B cell (primary cell): ENCODE measurements at places on chromosomes 12 and 14. TPM values are rescaled to one million over a fixed set of nuclear protein-coding genes. Genes with fewer than 3 reads are reported as not detected.

REP15 gene
- not detected in 2 replicates for polyA plus RNA-seq

RNASE3 gene
- polyA plus RNA-seq, result not detected in 2 replicates

ERO1A gene
- polyA plus RNA-seq, result 12.2 and 16.5 TPM in 2 replicates

SRRM4 gene
- not detected in 2 replicates for polyA plus RNA-seq

CLEC4E gene
- polyA plus RNA-seq, result 0.06 and 0.17 TPM in 2 replicates

CMKLR1 gene
- 0.06 and 0.10 TPM in 2 replicates for polyA plus RNA-seq

PTCSC3 gene
- not detected in 2 replicates for polyA plus RNA-seq

CRIP1 gene
- polyA plus RNA-seq, result 293 and 563 TPM in 2 replicates

SMCO2 gene
- 0.15 TPM in 1 of 2 replicates, not detected in the other for polyA plus RNA-seq

GLIPR1L2 gene
- 0.23 and 0.37 TPM in 2 replicates for polyA plus RNA-seq

GPR135 gene
- polyA plus RNA-seq, result 1.2 and 1.4 TPM in 2 replicates

TEAD4 gene
- not detected in 2 replicates for polyA plus RNA-seq

CNTN1 gene
- not detected in 2 replicates for polyA plus RNA-seq

ITPK1 gene
- polyA plus RNA-seq, result 34.6 and 46.0 TPM in 2 replicates

GLIPR1 gene
- 32.0 and 52.3 TPM in 2 replicates for polyA plus RNA-seq

BIN2 gene
- polyA plus RNA-seq, result 100 and 101 TPM in 2 replicates

PROX2 gene
- polyA plus RNA-seq, result 0.03 and 0.04 TPM in 2 replicates

HOXC5 gene
- not detected in 2 replicates for polyA plus RNA-seq

P2RX2 gene
- not detected in 2 replicates for polyA plus RNA-seq

OR11H7 gene
- not detected in 2 replicates for polyA plus RNA-seq

SAMD15 gene
- 0.03 and 0.07 TPM in 2 replicates for polyA plus RNA-seq

CCDC196 gene
- polyA plus RNA-seq, result not detected in 2 replicates

PTPRB gene
- polyA plus RNA-seq, result 0.01 TPM in 1 of 2 replicates, not detected in the other

KCNMB4 gene
- 0.66 and 0.82 TPM in 2 replicates for polyA plus RNA-seq

SYT1 gene
- polyA plus RNA-seq, result 0.16 and 0.60 TPM in 2 replicates

MYF5 gene
- polyA plus RNA-seq, result not detected in 2 replicates

TSHR gene
- 0.15 and 0.59 TPM in 2 replicates for polyA plus RNA-seq

KRT83 gene
- not detected in 2 replicates for polyA plus RNA-seq

OR6C70 gene
- polyA plus RNA-seq, result not detected in 2 replicates

PIWIL1 gene
- not detected in 2 replicates for polyA plus RNA-seq

HOTAIR gene
- polyA plus RNA-seq, result not detected in 2 replicates

SRGAP1 gene
- polyA plus RNA-seq, result under 0.01 and 0.01 TPM in 2 replicates

RPS6KA5 gene
- 6.0 and 9.0 TPM in 2 replicates for polyA plus RNA-seq

GPR68 gene
- 0.31 and 1.3 TPM in 2 replicates for polyA plus RNA-seq

B3GNT4 gene
- not detected in 2 replicates for polyA plus RNA-seq

HCAR2 gene
- 0.35 and 0.82 TPM in 2 replicates for polyA plus RNA-seq

TSPAN31 gene
- polyA plus RNA-seq, result 24.0 and 26.8 TPM in 2 replicates

GSG1 gene
- not detected in 2 replicates for polyA plus RNA-seq

IL31 gene
- not detected in 2 replicates for polyA plus RNA-seq

HVCN1 gene
- polyA plus RNA-seq, result 422 and 658 TPM in 2 replicates

PRPF39 gene
- polyA plus RNA-seq, result 64.8 and 98.9 TPM in 2 replicates

MDP1 gene
- polyA plus RNA-seq, result 22.6 and 28.1 TPM in 2 replicates

SVOP gene
- not detected in 2 replicates for polyA plus RNA-seq

WNT1 gene
- polyA plus RNA-seq, result 0.26 and 0.55 TPM in 2 replicates

ASB2 gene
- polyA plus RNA-seq, result 2.5 and 2.7 TPM in 2 replicates

PPM1H gene
- polyA plus RNA-seq, result 0.01 and 0.03 TPM in 2 replicates

LTBP2 gene
- polyA plus RNA-seq, result 0.12 and 0.52 TPM in 2 replicates

ADAMTS20 gene
- not detected in 2 replicates for polyA plus RNA-seq

DDN gene
- polyA plus RNA-seq, result 0.75 and 0.92 TPM in 2 replicates
